Activated CD4-positive, alpha-beta T cell treated with anti-CD3 and anti-CD28 coated beads, Interleukin-2, amount 50 U/mL, for 48 hours (primary cell): ENCODE measurements at places on chromosomes 2 and 18.

DNA sequence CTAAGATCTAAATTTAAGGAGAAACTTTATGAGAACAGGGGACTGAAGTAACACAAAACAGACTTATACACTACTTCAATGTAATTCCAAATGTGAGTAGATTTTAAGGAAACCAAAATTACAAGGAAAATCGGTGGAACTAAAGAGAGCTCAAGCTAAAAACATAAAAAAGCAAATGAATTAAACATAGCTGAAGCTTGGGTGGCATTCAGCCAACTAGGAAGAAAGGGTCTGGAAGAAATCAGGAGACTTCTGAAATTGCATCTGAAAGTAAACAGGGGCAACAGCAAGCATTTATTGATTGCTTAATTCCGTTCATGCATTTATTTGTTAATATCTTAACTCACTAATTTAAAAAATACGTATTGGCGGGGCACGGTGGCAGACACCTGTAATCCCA is 727.3 kb upstream of the PKDCC start:
- no peak for DNase-seq

GRCh38 chr2:120820263-120820952 is 84.7 kb downstream of the GLI2 start:
- no peak for DNase-seq

DNA sequence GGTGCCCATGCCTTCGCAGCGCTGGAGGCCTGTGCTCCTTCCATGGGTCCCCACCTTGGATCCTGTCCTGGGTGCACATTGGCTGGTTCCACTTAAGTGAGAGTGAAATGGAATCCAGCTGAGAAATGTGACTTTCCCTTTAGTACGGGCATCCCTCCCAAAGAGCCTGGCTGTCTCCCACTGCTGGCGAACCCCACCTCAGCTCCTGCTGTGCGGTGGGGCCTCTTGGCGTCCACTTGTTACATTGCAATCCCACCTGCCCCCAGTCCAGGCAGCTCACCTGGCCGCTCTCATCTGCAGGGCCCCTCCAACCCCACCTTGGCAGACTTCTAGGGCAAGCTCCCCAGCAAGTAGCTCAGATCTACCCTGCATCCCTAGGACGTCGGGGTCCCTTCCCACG is 35.5 kb upstream of the GNAL start:
- no peak for DNase-seq

- no peak for DNase-seq
Measured at GRCh38 chr2:172516299-172516698, 39.6 kb upstream of the PDK1 start.

DNA sequence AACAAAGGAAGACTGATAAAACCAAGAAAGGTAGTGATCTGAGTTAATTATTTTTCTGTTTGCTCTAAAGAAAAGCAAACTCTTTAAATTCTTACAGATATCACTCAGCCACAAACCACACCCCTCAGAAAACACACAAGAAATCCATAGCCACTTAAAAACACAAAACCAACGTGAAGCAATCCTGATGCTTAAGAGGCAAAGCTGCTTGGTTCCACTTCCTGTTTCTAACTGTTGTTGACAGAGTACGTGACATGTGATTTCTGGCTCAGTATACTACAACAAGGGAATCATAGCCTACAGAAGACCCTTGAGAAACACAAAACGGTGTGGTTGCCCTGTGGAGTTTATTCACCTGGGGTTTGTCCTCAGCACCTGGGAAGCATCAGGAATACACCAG is 240.9 kb upstream of the APCDD1 start:
- no peak for DNase-seq
